ENCODE measurements at places on chromosomes 4 and X. TPM values are rescaled to one million over a fixed set of nuclear protein-coding genes. Genes with fewer than 3 reads are reported as not detected.

TLR2 gene
- total RNA-seq = 1.0 TPM

ADAM29 gene
- not detected for total RNA-seq

FAM13A gene
- total RNA-seq = 3.0 TPM

TMEM47 gene
- not detected for total RNA-seq

GPC4 gene
- total RNA-seq = not detected

MXRA5 gene
- not detected for total RNA-seq

MEPE gene
- total RNA-seq = not detected

ENOX2 gene
- total RNA-seq = 20.5 TPM

REPS2 gene
- total RNA-seq = not detected

RPS6KA6 gene
- not detected for total RNA-seq

SERTM2 gene
- total RNA-seq = not detected

PDCL2 gene
- not detected for total RNA-seq

PABPC5 gene
- total RNA-seq = not detected

CT45A2 gene
- not detected for total RNA-seq

DCX gene
- not detected for total RNA-seq

AADAT gene
- total RNA-seq = not detected

MXD4 gene
- total RNA-seq = 10.1 TPM

ARHGAP36 gene
- total RNA-seq = not detected

SH3BP2 gene
- 96.7 TPM for total RNA-seq

TCEAL2 gene
- not detected for total RNA-seq

SLC49A3 gene
- total RNA-seq = 0.81 TPM

RPA4 gene
- total RNA-seq = 0.78 TPM

CORIN gene
- not detected for total RNA-seq

TASL gene
- total RNA-seq = 7.0 TPM

USP17L21 gene
- total RNA-seq = not detected

STATH gene
- not detected for total RNA-seq

Measured in activated T-helper 1 cell treated with anti-CD3 and anti-CD28 coated beads, Interleukin-12 subunit alpha, Interleukin-12 subunit beta, Interleukin-2, Interleukin-4 antibody, amounts not matched to agents 30 ng/mL and 10 ng/mL and 1 ng/mL, durations not matched to agents 14 hours and 24 hours and 36 hours (primary cell).